T-helper 1 cell (primary cell): ENCODE measurements at places on chromosomes 11 and 22.

- DNase-seq: no peak
Measured at GRCh38 chr11:131025421-131026125, 109.3 kb upstream of the SNX19 start.

GRCh38 chr22:42560381-42560780 lies 6.6 kb downstream of the SERHL2 start:
- DNase-seq: no peak

DNA sequence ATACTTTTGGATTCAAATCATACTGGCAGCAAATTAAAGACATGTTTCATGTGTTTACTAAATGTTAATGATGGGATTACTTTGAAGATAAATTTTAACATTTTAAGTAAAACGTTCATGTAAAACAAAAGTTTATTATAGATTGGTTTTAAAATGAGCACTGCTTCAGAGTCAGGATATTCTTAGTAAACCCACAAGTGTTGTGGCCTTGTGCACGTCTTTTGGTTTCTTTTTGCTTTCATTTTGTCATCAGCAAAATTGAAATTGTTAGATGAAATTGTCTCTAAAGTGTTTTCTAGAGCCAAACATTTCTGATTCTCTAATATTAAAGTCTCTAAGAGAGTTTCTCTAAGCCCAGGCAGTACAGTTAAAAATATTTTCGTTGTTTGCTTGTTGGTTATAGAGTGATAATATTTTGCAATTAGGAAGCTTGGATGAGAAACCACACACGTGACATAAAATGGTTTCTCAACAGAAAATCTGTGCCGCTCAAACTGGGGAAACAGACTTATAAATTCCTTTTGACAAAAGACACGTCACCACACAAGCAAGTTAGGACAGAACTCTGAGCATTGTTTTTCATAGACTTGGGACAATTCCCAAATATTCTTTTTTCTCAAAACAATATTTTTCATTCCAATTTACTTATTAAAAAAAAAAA lies 164.4 kb downstream of the TEAD1 start:
- no peak for DNase-seq

DNA sequence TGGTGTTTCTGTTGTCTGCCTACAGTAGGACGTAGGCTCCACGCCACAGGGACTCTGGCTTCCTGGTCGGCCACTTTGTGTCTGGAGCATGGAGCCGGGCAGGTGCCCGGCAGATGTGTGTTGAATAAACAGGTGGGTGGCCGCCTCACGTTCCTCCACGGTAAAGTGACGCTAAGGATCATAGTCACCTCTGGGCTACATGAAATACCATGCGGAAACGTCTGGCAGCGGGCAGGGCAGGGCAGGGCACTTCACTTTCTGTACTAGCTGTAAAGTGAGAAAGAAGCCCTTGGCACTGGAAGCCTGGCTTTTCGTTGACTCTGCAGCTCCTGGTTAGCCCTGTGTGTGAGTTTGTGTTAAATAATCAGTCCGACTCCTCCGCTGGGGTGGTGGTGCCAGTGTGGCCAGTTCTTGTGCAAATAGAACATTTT lies 52.4 kb downstream of the MCM5 start:
- DNase-seq: no peak

GRCh38 chr11:121476379-121477032 lies 23.7 kb upstream of the SORL1-AS1 start:
- DNase-seq: no peak

GRCh38 chr11:128689948-128690664 lies 3.8 kb upstream of the FLI1 start:
- DNase-seq: no peak

DNA sequence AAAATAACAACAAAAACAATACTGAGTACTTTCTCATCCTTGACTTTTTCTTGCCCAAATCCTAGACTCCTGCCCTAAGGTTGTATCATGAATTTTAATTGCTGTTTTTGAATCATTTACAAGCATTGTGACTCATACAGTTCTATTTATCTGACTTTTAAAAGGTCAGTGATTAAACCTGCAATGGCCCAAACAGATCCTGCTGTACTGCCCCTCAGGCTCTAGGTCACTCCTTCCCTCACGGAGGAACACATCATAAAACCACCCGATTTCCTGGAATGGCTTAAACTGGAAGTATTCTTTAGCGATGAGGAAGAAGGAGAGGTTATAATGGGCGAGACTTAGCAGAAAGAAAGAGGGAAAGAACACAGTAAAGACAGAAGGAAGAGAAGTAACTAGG lies 12.3 kb downstream of the ARFGAP3 start:
- DNase-seq: no peak

DNA sequence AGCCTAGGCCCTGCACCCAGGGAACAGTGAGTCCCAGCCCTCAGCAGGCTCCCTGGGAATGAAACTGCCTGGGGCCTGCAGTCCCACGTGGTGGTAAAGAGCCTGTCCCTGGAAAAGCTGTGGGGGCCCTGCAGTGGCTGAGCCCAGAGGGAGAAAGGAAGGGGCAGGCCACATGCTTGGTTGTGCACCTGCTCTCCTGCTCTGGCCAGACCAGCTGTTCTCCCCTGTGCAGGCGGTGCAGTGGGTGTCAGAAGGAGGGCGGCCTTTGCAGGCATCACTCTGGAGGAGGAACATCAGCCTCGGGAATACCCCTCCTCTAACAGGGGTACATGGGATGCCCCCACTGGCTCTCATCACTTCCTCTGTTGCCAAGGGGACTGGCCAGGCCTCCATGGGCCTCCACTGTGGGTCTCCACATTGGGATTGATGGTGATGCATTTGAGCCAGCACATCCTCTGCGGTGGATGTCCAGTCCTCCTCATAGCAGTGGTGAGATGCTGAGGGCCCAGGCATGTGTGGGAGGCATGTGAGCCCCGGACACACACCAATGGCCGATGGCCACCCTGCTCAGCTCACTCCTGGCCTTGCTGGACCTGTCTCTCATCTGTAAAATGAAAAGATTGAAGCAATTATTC lies 690.4 kb downstream of the BRD1 start:
- DNase-seq: no peak

DNA sequence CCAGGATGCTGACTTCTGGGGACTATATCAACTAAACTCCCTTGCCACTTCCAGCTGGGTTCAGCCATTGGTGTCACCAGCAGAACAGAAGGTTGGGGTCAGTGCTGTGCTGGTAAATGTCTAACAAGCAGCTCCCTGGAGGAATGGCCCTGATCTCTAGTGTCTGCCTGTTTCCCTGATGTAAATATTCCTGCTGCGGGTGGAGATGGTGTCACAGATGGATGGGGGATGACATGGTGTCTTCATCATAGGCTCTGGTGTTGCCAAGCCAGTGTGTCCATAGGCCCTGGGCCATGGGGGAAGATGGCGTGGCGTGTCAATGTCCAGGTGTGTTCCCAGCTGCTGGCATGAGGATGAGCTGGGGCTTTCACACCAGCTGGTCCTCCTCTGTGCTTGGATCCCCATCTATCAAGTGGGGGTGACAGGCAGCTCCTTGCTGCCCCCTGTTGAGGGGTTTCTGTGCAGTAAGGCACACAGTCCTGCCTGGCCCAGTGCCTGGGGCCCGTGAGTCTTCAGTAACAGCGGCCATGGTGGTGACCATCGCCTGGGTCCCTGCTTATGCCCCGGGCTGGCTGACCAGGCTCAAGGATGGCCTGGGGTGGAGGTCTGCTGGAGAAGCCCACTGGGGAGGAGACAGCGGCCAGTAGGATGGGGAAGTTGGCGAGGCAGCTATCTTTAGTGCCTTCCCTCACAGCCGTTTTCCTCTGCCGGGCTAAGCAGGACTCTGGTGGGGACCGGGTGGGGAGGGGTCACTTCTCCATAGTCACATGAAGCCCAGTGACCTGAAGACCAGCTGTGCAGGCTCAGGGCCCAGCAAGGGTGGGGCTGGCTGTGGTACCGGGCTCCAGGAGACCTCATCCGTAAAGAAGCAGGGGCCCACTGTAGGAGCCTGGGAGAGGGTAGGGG lies 12.7 kb downstream of the RPL3 start:
- DNase-seq: no peak

- no peak for DNase-seq
Measured at GRCh38 chr22:48772286-48772907, 1055.3 kb downstream of the BRD1 start.

- DNase-seq: no peak
Measured at GRCh38 chr11:68418648-68419047, 41.9 kb upstream of the PPP6R3 start.

- no peak for DNase-seq
Measured at GRCh38 chr22:20750461-20751184, 23.3 kb upstream of the SERPIND1 start.
